ENCODE measurements at places on chromosomes 3 and 15.

GRCh38 chr15:89303986-89304385 is 30.6 kb downstream of the POLG start:
- DNase-seq = no peak

DNA sequence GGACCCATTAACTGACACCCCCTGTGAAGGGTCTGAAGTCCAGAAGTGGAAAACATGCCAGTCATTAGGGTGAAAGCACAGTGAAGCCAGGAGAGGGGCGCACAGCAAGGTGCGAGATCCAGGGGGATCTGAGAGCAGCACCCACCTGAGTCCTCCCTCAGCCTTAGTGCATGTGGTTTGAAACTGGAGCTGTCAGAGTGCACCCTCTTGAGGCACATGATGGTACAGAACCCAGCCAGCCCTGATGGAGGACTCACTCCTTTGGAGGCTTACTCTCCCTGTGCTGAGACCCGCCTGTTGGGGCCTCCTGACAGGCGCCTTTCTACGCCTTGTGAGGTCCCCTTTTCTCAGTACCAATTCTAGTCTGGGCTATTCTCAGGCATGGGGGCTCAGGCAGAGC is 77.8 kb downstream of the IL20RB start:
- DNase-seq = peak; percentile 34

DNA sequence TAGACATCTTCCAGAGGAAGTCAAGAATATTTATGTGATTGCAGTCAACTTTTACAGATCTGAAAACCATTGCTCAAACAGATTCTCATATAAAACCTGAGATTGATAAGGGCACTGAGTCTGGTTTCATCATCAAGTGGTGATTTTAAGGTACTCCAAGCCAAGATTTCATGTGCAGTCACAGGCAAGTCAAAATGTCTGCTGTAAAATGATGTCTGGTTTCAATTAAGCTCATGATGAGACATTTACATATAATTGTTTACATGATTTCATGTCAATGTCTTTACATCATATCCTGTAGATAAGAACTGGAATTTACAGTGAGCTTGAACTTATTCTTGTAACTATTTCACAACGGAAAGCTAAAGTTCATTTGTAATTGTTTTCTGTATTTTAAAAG is 1215.5 kb downstream of the ROBO2 start:
- peak; percentile 71 for DNase-seq

DNA sequence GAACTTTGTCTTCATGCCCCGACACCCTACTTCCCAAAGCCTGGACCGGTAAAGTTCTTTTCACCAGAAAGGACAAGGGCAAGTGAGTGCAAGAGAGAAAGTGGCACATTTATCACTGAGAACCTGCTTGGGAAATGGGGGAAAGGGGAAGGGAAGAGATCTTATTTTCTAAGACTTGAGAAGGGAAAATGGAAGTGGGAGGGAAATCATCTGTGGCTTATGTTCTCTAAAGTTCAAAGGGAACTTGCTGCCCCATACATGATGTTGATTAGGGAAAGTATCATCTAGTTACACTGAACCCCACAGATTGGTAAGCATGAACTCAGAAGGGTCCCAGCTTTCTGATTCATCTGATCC is 199.5 kb upstream of the LPP start:
- no peak for DNase-seq
